NCI-H524 treated with DMSO at 0.1 percent for 48 hours (cell line): ENCODE measurements at places on chromosomes 5 and 9.

GRCh38 chr5:132268769-132269551, 11.5 kb downstream of the PDLIM4 start:
- no peak for DNase-seq

DNA sequence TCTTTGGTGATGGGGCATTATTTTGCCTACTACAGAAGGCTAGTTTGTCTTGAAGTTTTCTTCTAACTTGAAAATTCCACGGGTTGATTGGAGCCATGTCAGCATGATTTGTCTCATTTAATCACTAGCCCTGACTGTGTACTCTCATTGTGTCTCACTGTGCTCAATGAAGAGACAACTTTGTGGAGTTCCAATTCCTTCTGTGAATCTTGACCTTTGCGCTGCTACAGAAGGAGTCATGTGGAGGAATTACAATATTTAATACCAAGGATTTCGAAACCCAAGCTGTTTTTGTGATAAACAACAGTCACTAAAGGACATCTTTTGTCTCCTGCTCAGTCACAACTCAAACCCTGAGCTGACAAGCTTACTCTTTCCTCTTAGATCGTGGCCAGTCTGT, 98.6 kb upstream of the ACTBL2 start:
- no peak for DNase-seq

DNA sequence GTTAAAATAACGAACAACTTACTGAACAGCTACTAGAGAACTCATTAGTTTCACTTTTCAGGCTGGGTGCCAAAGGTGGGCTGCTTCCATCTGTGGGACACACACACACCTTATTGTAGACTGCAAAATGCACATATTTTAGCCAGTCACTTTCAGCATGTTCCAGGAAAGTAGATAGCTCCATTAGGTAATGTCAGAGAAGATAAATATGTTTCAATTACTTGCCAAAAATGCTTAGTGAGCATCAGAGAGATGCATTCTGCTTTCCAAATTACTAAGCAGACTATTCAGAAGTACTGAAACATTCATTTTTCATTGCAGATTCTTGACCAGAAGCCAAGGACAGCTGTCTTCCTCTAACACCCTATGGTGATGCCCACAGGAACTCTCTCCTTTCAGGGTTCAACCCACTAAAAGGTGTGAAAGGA, 56.2 kb upstream of the APC start:
- DNase-seq, result no peak

DNA sequence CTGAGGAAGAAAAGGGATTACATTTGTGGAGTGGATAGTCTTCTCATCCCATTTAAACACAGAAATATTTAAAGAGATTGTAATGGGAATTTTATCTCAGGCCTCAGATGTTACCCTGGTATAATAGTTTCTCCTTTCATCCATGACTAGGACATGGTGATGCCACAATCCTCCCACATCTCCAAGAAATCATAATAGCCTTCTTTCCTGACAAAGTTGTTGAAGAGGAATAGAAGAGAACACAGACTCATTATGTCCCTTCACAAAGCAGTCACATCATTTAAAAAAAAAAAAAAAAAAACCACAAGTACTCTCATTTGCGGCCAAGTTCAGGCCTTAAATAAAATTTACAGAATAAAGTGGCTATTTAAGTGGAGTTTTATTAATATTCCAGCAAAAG, 359.6 kb downstream of the DEPDC1B start:
- DNase-seq, result no peak

DNA sequence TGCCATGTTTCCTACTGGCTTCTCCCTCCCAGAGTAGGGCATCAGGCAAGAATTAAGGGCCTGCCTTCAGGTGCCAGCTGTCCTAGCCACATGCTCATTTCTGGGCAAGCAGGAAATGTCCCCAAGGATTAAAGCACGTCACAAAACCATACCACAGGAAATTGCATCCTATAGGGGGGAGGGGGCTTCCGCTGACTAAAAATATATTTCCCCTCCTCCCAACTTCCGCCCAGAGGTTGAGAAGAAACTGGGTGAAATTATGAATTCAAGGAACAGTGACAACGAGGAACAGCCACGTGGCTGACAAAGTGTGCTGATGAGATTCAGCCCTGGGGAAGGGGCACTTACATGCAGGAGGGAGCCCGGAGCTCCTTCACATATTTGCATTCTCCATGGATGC, 4.1 kb downstream of the HBEGF start:
- DNase-seq, result no peak

DNA sequence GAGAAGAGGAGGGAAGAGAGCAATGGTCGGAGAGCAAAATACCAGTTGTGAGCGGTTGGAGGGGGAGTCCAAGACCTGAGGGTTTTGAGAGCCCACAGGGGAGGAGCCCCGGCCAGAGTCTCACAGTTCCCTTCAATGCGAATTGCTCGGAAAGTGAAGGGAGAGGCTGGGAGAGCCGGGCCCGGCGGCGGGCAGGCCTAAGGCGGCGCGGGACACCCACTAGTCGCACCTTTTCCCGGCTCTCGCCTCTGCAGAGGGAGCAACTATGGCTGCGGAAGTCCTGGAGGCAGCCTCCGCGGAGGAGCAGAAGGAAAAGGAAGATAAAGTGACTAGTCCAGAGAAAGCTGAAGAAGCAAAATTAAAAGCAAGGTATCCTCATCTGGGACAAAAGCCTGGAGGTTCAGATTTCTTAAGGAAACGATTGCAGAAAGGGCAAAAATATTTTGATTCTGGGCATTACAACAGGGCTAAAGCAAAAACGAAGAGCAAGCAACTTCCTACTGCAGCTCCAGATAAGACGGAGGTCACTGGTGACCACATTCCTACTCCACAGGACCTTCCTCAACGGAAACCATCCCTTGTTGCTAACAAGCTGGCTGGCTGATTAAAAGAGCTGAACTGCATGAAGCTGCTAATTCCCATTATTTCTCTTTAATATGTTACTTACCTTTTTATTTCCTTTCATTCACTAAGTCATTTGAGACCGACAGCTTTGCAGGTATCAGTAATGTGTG, 6.5 kb upstream of the BTNL3 start:
- DNase-seq, result no peak

GRCh38 chr9:106697750-106698502, 165.0 kb upstream of the ZNF462 start:
- peak; percentile 94 for DNase-seq

DNA sequence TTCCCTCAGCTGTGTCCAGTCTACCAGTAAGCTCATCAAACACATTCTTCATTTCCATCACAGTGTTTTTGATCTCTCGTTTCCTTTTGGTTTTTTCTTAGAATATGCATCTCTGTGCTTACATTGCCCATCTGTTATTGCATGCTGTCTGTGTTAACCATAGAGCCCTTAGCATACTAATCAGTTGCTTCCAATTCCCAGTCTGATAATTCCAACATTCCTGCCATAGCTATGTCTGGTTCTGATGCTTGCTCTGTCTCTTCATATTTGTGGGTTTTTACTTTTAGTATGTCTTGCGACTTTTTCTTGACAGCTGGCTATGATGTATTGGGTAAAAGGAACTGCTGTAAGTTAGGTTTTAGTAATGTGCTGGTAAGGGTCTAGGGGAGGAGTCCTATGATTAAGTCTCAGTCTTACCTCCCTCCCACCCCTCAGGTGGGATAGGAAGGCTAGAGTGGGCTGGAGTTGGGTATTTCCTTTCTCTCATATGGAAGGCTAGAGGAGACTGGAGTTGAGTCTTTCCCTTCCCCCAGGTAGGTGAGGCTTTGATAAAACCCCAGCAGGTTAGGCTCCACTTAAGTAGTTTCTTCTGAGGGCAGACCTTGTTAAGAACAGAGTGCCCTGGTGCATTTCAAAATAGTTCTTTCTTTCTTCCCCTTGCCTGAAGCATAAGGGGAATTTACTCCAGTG, 99.1 kb upstream of the RASGRF2 start:
- no peak for DNase-seq

- DNase-seq, result no peak
Measured at GRCh38 chr9:134134949-134135342, 936 bp upstream of the WDR5 start.

DNA sequence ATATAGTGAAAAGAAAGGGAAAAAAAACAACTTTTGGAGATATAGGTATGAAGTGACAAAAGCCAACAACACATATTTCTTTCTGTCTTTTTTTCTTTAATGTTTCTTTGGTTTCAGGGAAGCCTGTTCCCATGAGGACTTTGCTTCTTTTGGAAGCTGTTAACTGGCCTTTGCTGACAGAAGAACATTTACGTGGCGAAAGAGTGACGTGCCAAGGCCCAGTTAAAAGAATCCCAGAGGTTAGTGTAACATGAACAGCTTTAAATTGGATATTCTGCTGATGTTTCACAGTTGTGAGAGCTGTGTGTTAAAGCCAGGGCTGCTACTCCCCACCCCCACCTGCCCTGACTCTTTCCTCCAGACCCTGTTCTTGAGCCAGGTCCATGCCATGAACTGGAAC, 275.9 kb downstream of the CRB2 start:
- DNase-seq, result no peak

GRCh38 chr5:115843444-115844130, 1.9 kb downstream of the AP3S1 start:
- no peak for DNase-seq

GRCh38 chr5:108118813-108119514, 262.9 kb downstream of the FBXL17 start:
- DNase-seq, result no peak

GRCh38 chr9:115921301-115921700, 232.3 kb upstream of the PAPPA start:
- DNase-seq, result no peak

DNA sequence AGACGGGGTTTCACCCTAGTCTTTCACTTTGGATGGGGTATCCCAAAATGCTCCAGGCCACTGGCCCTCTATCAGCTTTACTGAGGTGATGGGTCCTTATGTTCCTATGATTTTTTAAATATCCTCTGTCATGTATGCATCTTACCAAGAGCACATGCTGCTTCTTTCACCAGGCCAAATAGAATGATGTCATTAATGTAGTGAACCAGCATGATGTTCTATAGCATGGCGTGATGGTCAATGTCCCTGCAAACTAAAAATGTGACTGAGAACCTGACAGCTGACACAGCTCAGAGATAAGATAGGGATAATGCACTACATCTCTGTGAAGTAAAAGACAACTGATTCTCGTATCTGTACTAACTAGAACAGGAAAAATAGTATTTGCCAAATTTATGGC, 103.6 kb downstream of the SLC1A3 start:
- no peak for DNase-seq

- no peak for DNase-seq
Measured at GRCh38 chr9:102038006-102038405, 299.6 kb upstream of the GRIN3A start.

GRCh38 chr9:134210908-134211810, 46.8 kb upstream of the RNU6ATAC start:
- DNase-seq, result no peak

- DNase-seq, result no peak
Measured at GRCh38 chr9:26753971-26754370, 138.6 kb downstream of the CAAP1 start.

GRCh38 chr5:73218552-73219171, 45.7 kb downstream of the TMEM174 start:
- peak; percentile 3 for DNase-seq

- DNase-seq, result no peak
Measured at GRCh38 chr9:80649496-80649895, 1039.9 kb downstream of the TLE1 start.

GRCh38 chr5:55222985-55223811, 3.9 kb downstream of the MCIDAS start:
- no peak for DNase-seq
